Kidney (tissue), 22 donors: ENCODE measurements at places on chromosomes 4 and X.

- DNase-seq = no peak
Measured at GRCh38 chr4:168822481-168822880, 187.6 kb downstream of the CBR4 start.

GRCh38 chrX:96386981-96387380 lies 297.7 kb upstream of the DIAPH2 start:
- no peak for DNase-seq

DNA sequence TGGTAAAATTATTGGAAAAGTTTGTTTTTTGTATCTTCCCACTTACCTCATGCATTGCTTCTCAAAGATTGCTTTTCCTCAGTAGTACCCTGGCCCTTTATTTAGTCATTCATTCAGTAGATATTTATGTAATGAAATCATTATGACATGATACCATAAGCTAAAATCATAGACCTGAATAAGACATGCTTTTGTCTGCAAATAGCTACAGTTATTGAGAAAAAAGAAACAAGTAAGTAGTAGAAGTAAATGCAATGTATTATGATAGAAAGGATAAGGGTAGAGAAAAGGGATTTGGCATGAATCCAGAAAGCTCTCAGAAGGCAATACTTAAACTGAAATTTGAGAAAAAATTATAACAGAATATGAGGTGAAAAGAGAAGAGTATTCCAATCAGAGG lies 352.5 kb downstream of the GPM6A start:
- DNase-seq = no peak

- DNase-seq = no peak
Measured at GRCh38 chr4:131974730-131975129, 1174.4 kb upstream of the PCDH10 start.

DNA sequence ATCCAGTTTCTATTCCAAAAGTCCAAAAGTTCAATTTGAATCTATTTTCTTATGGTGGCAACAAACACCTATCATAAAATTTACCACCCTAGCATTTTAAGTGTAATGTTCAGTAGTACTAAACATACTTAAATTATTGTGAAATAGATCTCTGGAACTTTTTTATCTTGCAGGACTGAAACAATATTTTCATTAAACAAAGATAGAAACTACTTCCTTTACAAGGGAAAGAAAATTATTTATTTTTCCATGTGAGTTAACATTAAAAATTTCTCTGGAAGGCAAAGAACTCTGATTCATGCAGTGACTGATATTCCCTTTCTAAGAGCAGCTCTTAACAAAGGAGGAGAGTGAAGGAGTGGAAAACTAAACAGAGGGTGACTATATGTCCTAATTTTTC lies 40.2 kb downstream of the ADH7 start:
- DNase-seq = no peak

GRCh38 chr4:130147641-130148040 lies 1051.7 kb downstream of the C4orf33 start:
- DNase-seq = no peak

DNA sequence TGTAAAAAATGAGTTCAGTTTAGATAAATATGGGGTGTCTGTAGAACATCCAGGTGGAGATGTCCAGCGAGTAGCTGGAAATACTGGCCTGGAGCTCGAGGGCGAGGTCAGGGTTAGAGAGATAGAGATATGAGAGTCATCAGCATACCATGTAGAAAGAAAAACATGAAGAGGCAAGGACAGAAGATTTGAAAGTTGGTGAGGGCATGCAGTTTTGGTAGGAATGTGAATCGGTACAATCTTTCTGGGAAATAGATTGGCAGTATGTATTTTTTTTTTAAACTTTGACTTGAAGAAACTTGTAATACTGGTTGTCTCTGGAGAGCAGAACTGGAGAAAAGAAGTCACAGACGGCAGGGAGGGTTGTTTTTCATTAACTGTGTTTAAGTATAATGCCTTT lies 2.4 kb upstream of the SNX12 start:
- DNase-seq = no peak

- DNase-seq = peak; percentile 70
Measured at GRCh38 chr4:139943277-139943676, 210.7 kb downstream of the MAML3 start.

DNA sequence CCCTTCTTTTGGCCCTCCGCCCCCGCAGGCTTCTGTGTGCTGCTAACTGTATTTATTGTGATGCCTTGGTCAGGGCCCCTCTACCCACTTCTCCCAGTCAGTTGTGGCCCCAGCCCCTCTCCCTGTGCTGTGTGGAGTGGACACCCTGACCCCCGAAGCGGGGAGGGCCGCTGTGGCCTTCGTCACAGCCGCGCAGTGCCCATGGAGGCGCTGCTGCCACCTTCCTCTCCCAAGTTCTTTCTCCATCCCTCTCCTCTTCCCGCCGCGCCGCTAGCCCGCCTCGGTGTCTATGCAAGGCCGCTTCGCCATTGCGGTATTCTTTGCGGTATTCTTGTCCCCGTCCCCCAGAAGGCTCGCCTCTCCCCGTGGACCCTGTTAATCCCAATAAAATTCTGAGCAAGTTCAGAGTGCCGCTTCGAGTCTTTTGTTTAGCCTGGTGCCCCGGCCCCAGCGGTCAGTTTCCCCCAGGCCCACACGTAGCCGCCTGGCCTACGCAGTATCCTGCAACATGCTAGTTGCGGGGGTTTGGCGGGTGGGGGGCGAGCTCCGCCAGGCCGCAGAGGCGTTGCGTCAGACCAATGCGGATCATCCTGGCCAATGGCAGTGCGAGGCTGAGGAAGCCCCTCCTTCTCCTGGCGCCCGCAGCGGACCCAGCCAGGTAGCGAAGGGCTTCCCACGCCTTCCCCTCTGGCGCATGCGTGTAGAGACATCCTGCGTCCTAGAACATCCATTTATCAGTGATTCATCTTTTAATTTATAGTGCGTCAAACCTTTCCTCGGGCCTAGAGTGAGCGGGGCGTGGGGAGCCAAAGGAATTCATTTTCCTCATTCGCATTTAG lies 5.6 kb upstream of the KANTR start:
- peak; percentile 91 for DNase-seq

GRCh38 chr4:170589597-170590191 lies 499.9 kb upstream of the AADAT start:
- no peak for DNase-seq

DNA sequence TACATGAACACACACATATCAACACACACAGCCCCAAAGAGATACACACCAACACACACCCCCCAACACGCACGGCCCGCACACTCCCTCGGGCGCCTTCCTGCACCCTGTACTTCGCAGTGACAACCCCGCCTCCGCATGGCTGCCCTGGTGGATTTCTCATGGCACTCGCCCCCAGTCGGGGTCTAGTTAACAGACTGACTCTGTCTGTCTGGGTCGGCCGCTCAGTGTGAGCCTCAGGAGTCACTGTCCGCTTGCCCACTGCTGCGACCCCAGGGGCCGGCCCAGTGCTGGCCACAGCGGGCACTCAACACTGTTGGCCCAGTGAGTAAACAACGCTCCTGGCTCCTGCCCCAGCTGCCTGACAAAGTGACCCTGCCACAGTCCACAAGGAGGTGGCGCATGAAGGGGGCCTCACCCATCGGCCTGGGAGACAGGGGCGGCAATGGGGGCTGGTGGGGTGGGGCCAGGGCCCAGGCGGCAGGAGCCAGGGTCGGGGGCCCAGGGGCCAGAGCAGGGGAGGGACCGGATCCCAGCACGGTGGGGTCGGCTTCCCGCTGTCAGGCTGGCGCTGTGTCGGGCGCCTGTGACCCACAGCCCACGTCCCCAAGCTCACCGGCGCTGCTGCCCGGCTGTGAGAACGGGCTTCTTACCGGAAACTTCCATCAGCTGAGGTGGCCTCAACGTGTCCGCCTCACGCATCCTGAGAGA lies 40.2 kb upstream of the MAN2B2 start:
- DNase-seq = no peak

GRCh38 chr4:23857367-23857959 lies 32.4 kb downstream of the PPARGC1A start:
- no peak for DNase-seq

DNA sequence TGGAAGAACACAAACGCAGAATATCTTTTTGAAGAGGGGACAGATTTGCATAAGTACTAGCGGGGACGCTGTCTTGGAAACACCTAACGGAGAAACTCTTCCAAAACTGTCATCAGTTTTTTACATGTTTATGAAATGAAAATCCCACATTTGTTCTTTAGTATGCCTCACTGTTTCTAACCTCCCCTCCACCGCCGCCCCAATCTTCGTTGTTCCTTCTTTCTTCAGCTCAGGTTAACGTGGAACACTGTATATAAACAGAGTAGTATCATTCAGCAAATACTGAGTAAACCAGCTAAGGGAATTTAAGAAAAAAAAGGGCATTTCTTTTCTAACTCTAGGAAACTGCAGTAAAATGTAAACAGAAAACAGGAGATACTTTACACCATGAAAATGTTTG lies 2345.6 kb downstream of the PCDH7 start:
- DNase-seq = no peak
